ENCODE measurements at places on chromosomes 7 and 10. TPM values are rescaled to one million over a fixed set of nuclear protein-coding genes. Genes with fewer than 3 reads are reported as not detected.

CALN1 gene
- not detected for total RNA-seq

BMPER gene
- total RNA-seq: 11.2 TPM

MBL2 gene
- total RNA-seq: not detected

CD36 gene
- 2.5 TPM for total RNA-seq

WEE2 gene
- 0.33 TPM for total RNA-seq

NXPH1 gene
- total RNA-seq: not detected

LHFPL3 gene
- total RNA-seq: not detected
